ENCODE measurements at places on chromosomes 16 and 17.

DNA sequence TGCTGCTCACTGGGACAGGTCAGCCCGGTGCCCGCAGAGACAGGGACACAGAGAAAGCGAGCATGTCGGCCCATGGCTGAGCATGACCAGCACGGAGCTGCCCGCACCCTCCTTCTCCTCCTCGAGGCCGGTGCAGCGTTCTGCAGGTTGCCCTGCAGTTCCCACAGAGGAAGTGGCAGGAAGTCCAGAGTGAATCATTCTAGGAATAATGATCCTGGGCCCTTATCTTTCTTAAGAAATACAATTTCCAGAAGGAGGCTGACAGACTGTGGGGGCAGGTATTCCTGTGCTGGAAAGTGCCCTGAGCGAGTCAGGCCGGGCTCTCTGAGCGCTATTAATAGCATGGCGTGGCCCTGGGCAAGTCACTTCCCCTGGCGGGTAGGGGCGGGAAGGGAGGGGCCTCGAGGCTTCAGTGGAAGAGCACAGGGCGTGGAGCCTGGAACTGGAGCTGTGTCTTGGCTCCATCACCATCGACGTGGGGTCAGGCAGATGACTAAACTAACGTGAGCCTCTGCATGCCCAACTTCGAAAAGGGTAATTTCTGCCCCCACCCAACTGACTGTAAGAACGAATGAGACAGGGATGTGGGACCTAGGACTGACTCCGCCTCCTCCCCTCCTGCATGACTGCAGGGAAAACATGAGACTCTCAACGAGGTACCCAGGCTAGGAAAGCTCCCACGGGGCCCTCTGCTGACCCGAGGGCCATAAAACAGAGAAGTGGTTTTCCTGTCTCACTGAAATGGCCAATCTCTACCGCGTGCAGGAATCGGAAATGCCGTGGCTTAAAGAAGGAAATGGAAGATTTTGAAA lies 9.8 kb downstream of the TMEM204 start:
- peak; percentile 80 for DNase-seq

DNA sequence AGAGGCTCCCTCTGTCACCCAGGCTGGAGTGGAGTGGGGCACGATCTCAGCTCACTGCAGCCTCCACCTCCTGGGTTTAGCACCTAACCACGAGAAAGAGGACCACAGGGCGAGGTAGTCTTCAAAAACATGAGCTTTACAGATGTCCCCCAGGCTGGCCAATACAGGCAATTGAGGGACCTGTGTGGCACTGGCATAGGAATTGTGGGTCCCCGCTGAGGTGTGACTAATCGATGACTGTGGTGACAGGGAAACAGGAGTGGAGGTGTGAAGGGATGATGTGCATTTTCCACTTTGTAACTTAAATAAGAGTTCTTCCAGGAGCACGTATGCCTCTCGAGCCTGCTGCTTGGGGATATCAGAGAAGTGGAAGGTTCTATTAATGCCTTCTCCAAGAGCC lies 12.6 kb upstream of the ARHGAP17 start:
- DNase-seq = no peak

DNA sequence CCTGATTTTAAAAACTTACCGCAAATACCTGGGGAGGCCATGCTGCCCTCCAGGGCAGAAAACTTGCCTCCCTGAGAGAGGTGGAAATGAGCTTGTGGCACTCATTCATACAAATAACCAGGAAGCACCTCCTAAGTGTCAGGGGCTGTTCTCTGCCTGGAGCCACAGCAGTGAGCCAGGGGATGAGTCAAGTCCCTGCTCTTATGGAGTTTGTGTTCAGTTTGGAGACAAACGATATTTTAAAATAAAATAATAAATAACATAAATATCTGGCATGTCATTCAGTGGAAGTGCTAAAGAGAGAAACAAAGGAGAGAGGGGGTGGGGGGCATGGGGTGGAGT lies 313.8 kb downstream of the C16orf95 start:
- DNase-seq = no peak

DNA sequence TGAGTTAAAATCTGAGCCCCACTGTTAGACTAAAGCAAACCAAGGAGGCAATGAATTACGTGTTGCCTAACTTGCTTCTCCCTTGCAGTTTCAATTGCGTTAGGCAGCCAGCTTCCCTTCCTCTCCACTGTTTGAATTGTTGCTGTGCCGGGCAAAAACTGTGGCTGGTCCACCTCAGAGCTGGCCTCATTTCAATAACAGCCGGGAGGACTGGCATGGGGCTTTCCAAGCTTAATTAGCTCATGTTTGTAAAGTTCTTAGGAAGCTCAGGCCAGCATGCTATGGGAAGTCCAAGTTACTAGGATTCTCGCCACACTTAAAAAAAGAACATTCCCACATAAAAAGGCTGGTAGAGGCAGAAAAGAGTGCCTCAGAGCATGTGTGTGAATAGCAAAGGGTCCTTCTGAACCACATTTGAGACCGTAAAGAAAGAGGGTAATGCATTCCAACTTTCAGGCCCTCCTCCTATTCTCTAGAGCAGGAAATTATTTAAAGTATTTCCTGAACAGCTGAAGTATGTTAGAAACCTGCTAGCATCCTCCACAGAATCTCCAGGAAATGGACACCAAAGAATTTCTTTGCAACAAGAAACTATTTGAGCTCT lies 79.0 kb upstream of the SMURF2 start:
- no peak for DNase-seq

GRCh38 chr16:20329392-20330138 lies 2.3 kb upstream of the GP2 start:
- DNase-seq = no peak

DNA sequence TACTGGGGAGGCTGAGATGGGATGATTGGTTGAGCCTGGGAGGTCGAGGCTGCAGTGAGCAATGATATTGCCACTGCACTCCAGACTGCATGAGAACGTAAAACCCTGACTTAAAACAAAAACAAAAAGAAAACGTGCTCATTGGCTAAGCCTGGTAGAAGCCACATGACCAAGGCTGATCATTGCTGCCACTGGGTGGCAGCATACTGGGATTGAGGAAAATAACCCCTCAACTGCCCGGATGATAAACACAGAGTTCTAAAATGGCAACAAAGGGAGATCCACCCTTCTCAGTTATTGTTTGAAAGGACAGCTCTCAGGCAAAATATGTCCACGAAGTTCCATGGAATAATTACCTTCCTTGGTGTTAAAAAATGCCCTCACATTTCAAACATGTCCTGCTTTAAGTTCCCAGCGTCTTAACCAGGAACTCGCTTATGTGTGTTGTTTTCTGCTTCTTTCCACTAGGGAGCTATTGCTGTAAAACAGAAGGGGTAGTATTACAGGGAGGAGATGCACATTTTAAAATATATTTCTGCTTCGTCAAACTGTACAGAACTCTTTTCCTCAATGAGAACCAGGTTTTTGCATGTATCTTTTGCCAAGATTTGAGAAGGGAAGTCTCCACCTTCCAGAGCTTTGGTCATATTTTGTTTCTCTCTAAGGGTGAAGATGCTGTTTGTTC lies 675.3 kb downstream of the MAF start:
- DNase-seq = no peak

DNA sequence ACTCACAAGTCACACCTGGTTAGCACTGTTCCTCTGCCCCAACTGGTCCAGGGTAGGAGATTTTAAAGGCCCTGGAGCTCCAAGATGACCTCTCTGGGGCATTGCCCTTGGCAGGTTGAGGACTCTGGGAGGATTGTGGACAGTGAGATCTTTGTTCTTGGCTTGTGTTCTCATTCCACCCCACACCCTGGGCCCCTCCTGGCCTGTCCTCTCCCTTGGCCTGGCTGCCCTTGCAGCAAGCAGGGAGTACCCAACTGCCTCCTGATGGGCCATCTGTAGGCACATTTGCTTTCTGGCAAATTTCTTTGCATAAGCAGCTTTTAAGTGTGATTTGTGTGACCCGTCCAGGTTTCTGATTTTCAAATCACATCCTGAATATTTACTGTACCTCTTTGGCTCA lies 239.6 kb downstream of the UTP18 start:
- DNase-seq = no peak

- no peak for DNase-seq
Observed at GRCh38 chr17:44207743-44208142, 8.1 kb upstream of the ATXN7L3 start.

- no peak for DNase-seq
Observed at GRCh38 chr17:32161029-32161428, 18.7 kb downstream of the RHOT1 start.

GRCh38 chr16:66346221-66346620 lies 20.3 kb upstream of the CDH5 start:
- no peak for DNase-seq

DNA sequence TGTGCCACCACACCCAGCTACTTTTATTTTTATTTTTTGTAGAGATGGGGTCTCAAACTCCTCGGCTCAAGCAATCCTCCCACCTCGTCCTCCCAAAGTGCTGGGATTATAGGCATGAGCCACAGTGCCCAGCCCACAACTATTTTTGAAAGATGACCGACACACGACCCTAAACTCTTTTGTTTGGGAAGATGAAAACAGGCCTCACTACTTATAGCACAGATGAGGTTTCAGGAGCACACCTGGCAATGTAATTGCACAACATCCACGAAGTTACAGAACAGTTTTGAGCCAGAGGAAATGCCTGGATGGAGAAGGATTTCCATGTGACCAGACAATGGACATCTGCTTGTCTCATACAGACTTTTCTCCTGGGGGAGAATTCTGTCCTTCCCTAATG lies 43.4 kb upstream of the PRSS54 start:
- no peak for DNase-seq

- peak; percentile 71 for DNase-seq
Observed at GRCh38 chr16:29820271-29820701, at the start of gene MVP. MVP (plus strand) TSS chr16:29820462; CDS start chr16:29830550, 10,088 bp downstream.

DNA sequence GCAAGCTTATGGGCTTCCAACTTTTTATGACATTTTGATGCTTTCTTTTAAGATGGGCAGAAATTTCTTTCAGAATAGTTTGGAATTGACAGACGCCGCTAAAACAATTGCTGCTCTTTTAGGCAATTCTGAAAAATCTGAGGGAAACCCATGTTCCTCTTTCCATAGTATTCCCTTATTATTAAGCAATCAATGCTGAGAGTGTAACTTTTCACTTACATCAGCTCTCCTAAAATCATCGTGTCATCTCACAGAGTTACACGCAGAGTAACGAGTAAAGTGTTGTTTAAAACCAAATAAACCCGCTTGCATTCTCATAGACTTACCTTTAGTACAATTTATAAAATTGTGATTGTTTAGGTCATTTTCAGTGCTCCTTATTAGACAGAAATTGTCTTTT lies 150.6 kb downstream of the MAF start:
- no peak for DNase-seq

GRCh38 chr16:62029947-62030346 lies 6.3 kb downstream of the CDH8 start:
- no peak for DNase-seq

DNA sequence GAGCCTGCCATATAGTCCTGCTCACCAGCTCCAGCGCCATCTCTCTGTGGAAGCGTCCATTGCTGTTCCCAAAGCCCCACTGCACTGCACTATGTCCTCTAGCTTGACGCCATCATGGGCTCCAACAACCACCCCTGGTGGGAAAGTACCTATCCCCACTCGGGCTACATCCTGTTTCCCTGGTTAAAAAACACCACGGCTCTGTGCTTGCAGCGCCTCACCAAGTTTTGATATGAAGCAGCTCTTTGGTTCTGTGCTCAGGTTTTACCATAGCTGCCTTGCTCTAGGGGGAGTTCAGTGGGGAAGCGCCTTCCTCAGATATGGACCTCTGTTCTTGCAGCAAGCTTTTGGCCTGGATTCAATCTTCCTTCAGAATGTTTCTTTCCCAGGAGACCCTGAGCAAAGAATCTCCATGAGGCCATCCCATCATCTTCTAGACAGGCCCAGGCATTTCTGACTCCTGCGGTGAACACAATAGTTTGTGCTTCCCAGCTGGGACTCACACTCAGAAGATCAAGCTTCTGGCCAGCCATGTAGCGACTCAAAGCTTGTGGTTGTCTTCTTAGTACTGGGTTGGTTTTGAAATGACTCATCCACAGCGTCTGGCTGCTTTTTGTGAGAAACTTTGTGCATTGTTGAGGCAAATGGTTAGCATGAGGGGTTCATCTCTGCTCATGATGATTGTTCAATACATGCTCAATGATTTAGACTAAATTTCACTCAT lies 39.5 kb downstream of the DYNLRB2 start:
- peak; percentile 66 for DNase-seq

GRCh38 chr17:34579017-34579946 lies at the start of gene TMEM132E:
TMEM132E (plus strand) TSS chr17:34579582; CDS start chr17:34581077, 1,495 bp downstream.
- no peak for DNase-seq

GRCh38 chr16:769934-770333 lies 9.4 kb downstream of the MSLN start:
- DNase-seq = no peak

DNA sequence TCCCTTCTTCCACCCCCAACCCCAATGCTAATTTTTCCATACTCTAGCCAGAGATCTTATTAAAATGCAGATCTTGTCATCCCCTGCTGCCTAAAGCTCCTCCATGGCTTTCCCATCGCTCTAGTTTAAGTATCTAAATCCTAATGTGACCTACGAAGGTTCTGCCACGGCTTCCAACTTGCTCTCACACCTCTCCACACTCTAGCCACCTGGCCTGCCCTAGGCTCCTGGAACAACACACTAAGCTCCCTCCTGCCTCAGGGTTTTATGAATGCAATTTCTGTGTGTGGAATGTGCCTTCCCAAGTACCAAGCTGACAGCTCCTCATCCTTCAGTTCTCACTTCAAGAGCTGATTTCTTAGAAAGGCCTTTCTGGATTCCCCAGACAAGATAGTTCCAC lies 16.6 kb downstream of the NXPH3 start:
- no peak for DNase-seq

DNA sequence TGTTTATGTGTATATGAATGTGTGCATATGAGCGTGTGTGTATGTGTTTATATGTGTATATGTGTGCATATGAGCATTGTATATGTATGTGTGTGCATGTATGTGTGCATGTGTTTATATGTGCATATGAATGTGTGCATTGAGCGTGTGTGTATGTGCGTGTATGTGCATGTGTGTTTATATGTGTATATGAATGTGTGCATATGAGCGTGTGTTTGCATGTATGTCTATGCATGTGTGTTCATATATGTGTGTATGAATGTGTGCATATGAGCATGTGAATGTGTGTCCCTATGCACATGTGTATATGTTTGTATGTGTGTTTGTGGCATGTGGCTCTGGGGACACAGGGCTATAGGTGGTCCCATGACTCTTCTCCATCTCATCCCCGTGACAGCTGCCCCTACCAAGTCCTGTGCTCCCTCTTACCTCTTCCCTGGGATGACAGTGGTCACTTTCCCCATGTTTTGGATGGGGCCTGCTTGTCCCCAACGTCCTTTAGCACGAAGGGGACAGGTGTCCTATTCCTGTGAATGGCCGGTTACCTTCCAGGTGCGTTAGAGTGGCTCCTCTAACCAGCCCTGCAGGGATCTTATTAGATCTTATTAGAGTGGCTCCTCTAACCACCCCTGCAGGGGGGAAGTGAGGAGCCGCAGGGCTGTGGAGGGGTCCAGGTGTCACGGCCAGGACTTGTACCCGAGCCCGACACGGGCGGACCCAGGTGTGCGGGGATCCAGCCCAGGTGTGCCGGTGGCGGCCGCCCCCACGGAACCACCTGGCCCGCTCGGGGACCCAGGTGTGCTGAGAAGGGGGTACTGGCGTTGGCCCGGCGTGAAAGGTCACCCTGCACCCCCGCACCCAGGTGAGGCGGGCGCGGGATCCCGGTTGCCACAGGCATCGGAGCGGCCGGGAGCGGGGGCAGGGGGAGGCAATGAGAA lies 105.6 kb downstream of the SEC14L1 start:
- no peak for DNase-seq

- DNase-seq = no peak
Observed at GRCh38 chr16:1832838-1833454, 5.9 kb downstream of the FAHD1 start.

GRCh38 chr16:85560932-85561247 lies 52.2 kb upstream of the GSE1 start:
- no peak for DNase-seq

- DNase-seq = no peak
Observed at GRCh38 chr17:66791347-66791746, 43.6 kb upstream of the CACNG5 start.

Data from AG08395 (cell line).